A549 treated with DMSO at 1 μM for 4 hours (cell line): ENCODE measurements at places on chromosomes 13 and 19. TPM values are rescaled to one million over a fixed set of nuclear protein-coding genes. Genes with fewer than 3 reads are reported as not detected.

Gene SGCG
- not detected in 5 replicates for total RNA-seq

Gene ZNF681
- total RNA-seq = 0.02 to 0.13 TPM in 2 of 5 replicates, not detected in the others

Gene IL27RA
- total RNA-seq = 9.0 to 12.6 TPM (median 11.6 TPM) in 5 replicates

Gene ATXN8OS
- total RNA-seq = not detected in 5 replicates

Gene ZNF420
- total RNA-seq = 3.9 to 6.2 TPM (median 5.2 TPM) in 5 replicates

Gene ONECUT3
- 0.01 TPM in 1 of 5 replicates, not detected in the others for total RNA-seq
